Articular chondrocyte of knee joint (primary cell): ENCODE measurements at places on chromosomes 1 and 21. TPM values are rescaled to one million over a fixed set of nuclear protein-coding genes. Genes with fewer than 3 reads are reported as not detected.

OR2L2 gene
- total RNA-seq, result under 0.01 TPM in 2 replicates

TNN gene
- total RNA-seq, result not detected in 2 replicates

NCAM2 gene
- total RNA-seq, result 1.4 and 3.1 TPM in 2 replicates

DRAM2 gene
- 67.0 and 89.5 TPM in 2 replicates for total RNA-seq

USH2A gene
- under 0.01 TPM in 2 replicates for total RNA-seq

SLC16A4 gene
- total RNA-seq, result 57.1 and 57.4 TPM in 2 replicates

MAN1C1 gene
- total RNA-seq, result 23.9 and 28.6 TPM in 2 replicates

LRRC3 gene
- 0.22 and 0.26 TPM in 2 replicates for total RNA-seq

LCA5L gene
- 3.6 and 5.6 TPM in 2 replicates for total RNA-seq

SLC30A10 gene
- not detected in 2 replicates for total RNA-seq

UBE2Q1 gene
- total RNA-seq, result 29.0 and 29.3 TPM in 2 replicates

CCDC28B gene
- 6.8 and 8.4 TPM in 2 replicates for total RNA-seq

SUMO3 gene
- 95.3 and 114 TPM in 2 replicates for total RNA-seq

KIF2C gene
- 13.6 and 17.6 TPM in 2 replicates for total RNA-seq

GJA9 gene
- 0.13 and 0.22 TPM in 2 replicates for total RNA-seq

GBP4 gene
- 1.0 and 2.8 TPM in 2 replicates for total RNA-seq

DYNLT5 gene
- total RNA-seq, result 0.52 and 3.4 TPM in 2 replicates

ZNF648 gene
- 0.22 and 0.26 TPM in 2 replicates for total RNA-seq

BCAR3 gene
- total RNA-seq, result 19.6 and 20.6 TPM in 2 replicates

KCNA2 gene
- total RNA-seq, result under 0.01 TPM in 1 of 2 replicates, not detected in the other

OPRD1 gene
- total RNA-seq, result under 0.01 TPM in 1 of 2 replicates, not detected in the other
